ENCODE measurements at places on chromosomes 13 and 19. TPM values are rescaled to one million over a fixed set of nuclear protein-coding genes. Genes with fewer than 3 reads are reported as not detected.

GRCh38 chr13:28463481-28463880, 31.4 kb downstream of the FLT1 start:
- no peaks in the 10 kb centered on the region for H3K4me1 ChIP-seq
- DNase-seq, result no peak

DNA sequence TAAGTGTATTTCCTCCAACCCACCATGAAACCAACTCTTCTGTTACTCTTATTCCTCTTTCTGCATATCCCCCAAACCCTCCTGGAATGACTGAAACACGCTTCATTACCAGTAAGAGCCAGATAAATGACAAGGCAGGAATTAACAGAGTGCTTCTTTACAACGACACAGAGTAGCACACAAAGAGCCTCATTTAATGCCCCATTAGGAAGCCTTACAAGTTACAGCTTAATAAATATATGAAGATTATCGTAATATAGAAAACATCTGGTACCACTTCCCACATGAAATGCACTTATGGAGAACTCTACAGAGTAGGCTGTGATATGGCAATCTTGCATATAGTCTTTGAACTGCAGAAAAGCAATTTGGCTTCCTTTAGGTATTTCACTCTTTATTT, 116.8 kb downstream of the ENOX1 start:
- peaks cover 4% of the 10 kb centered on the region for H3K27me3 ChIP-seq
- no peak overlapping the region for H3K4me3 ChIP-seq
- H3K27ac ChIP-seq, result no peak overlapping the region
- H3K36me3 ChIP-seq, result no peaks in the 10 kb centered on the region

- no peaks in the 10 kb centered on the region for H3K4me1 ChIP-seq
- H3K4me3 ChIP-seq, result no peak overlapping the region
Observed at GRCh38 chr13:66634384-66634783, 595.8 kb downstream of the PCDH9 start.

KIR3DL1 gene
- 0.11 TPM for total RNA-seq

- peaks cover 64% of the 10 kb centered on the region for H3K4me1 ChIP-seq
- peak overlapping the region; percentile 62 for H3K4me3 ChIP-seq
- peaks cover 6% of the 10 kb centered on the region for H3K36me3 ChIP-seq
- H3K27ac ChIP-seq, result peak overlapping the region; percentile 73
- DNase-seq, result peak; percentile 92
Observed at GRCh38 chr19:1266129-1266915, 2.8 kb upstream of the CIRBP start.

DNA sequence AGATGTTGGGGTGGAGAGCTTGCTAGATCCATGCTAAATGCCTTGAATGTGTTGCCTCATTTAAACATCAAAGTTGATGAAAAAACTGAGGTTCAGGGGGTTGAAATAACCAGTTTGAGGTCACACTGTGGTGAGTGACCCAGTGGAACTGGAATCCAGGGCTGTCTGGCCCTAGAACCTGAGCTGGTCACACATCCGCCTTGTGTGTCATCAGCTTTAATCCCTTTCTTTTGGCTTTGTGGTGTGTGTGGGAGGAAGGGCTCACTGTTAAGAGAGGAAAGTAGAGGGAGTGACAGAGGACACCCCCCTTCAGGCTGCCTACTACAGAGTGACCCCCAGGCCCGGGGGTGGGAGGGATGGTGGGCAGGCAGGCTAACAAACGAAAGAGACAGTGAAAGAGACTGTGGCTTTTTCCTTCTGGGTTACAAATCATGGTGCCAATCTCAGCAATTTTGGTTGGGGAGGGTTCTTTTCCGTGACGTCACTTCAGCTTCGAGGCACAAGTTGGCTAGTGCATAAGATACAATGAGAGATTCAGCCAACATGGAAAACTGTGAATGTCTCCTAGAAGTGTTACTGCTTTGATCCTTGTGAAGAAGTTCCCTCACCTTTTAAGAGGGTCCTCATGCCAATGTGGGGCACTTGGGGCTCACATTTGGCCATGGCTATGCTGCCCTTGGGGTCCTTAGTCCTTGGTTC, 164.9 kb downstream of the DLEU7 start:
- DNase-seq, result no peak
- H3K27me3 ChIP-seq, result no peaks in the 10 kb centered on the region
- H3K4me3 ChIP-seq, result no peak overlapping the region

PRR19 gene
- total RNA-seq, result 0.73 TPM

CASP14 gene
- total RNA-seq, result not detected

DNA sequence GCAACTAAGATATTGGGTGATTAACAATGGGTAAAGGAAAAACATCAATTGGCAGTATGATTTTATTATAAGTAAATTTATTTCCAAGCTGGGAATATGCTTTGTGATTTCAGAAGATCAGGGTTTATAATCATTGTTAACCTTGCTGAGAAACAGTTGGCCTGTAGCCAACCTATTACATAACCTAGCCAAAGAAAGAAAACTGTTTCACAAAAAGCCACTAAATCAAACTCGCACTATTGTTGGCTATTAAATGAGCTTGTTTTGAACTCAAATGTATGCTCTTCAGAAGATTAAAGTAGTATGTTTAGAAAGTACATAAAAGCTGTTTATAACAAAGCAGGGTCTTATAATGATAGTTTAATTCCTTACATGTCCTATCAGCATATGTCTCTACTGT, 151.7 kb downstream of the LHFPL6 start:
- H3K27ac ChIP-seq, result no peak overlapping the region
- H3K27me3 ChIP-seq, result no peaks in the 10 kb centered on the region
- no peak overlapping the region for H3K4me3 ChIP-seq
- no peaks in the 10 kb centered on the region for H3K4me1 ChIP-seq
- DNase-seq, result no peak

SULT2B1 gene
- not detected for total RNA-seq

NLRP4 gene
- total RNA-seq, result not detected

- no peaks in the 10 kb centered on the region for H3K36me3 ChIP-seq
- DNase-seq, result no peak
- no peak overlapping the region for H3K27ac ChIP-seq
- H3K4me1 ChIP-seq, result no peaks in the 10 kb centered on the region
Observed at GRCh38 chr13:111480976-111481375, 160.5 kb downstream of the TEX29 start.

LRRC63 gene
- total RNA-seq, result 0.55 TPM

GRCh38 chr13:95564091-95564490, 11.6 kb downstream of the CLDN10 start:
- no peaks in the 10 kb centered on the region for H3K36me3 ChIP-seq
- no peaks in the 10 kb centered on the region for H3K4me1 ChIP-seq
- H3K27me3 ChIP-seq, result no peaks in the 10 kb centered on the region
- H3K4me3 ChIP-seq, result no peak overlapping the region
- no peak for DNase-seq
- no peak overlapping the region for H3K27ac ChIP-seq

ACTMAP gene
- 10.3 TPM for total RNA-seq

TICAM1 gene
- 26.5 TPM for total RNA-seq

KLF5 gene
- 1.8 TPM for total RNA-seq

GRCh38 chr13:46543287-46543686, 9.7 kb upstream of the LRCH1 start:
- H3K27me3 ChIP-seq, result no peaks in the 10 kb centered on the region
- H3K27ac ChIP-seq, result no peak overlapping the region
- no peak overlapping the region for H3K4me3 ChIP-seq
- H3K36me3 ChIP-seq, result no peaks in the 10 kb centered on the region
- no peaks in the 10 kb centered on the region for H3K4me1 ChIP-seq

LILRB1 gene
- 1.0 TPM for total RNA-seq

DNA sequence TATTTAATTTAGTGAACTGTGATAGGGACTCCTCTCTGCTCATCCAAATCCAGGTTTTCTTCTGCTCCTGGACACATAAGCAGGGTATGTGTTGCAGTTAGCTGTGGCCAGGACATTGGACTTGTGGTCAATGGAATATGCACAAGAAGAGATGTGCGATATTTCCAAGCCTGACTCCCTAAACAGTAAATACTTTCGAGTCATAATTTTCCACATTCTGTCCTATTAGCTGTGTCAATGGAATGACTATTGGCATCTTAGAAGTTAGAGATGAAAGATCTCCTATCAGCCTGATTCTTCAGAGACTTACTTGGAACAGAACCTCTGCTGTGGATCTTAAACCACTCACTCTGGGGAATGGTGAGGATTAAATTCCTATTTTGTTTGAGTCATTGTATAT, 771.0 kb downstream of the EFNB2 start:
- no peaks in the 10 kb centered on the region for H3K36me3 ChIP-seq
- no peak overlapping the region for H3K4me3 ChIP-seq
- no peaks in the 10 kb centered on the region for H3K4me1 ChIP-seq
- no peak overlapping the region for H3K27ac ChIP-seq
- DNase-seq, result no peak

DNA sequence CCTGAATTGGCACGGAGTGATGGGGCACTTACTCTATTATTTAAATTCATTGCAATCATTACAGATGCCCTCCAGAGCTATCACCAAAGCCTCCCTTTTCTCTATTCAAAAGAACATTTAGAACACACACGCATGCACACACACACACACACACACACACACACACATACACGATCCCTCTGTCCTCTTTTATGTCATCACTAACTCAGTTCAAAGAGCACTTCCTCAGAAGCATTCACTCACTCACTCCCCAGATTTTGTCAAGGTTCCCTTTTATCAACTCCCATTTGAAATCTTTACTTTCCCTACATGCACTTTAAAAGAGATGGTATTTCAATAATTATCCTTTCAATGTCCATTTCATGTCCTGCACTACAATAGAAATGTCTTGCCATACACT, 22.4 kb upstream of the IGFL4 start:
- no peaks in the 10 kb centered on the region for H3K36me3 ChIP-seq
- H3K27me3 ChIP-seq, result peaks cover 4% of the 10 kb centered on the region
- no peak for DNase-seq
- no peak overlapping the region for H3K27ac ChIP-seq
- no peaks in the 10 kb centered on the region for H3K4me1 ChIP-seq
- no peak overlapping the region for H3K4me3 ChIP-seq

DNA sequence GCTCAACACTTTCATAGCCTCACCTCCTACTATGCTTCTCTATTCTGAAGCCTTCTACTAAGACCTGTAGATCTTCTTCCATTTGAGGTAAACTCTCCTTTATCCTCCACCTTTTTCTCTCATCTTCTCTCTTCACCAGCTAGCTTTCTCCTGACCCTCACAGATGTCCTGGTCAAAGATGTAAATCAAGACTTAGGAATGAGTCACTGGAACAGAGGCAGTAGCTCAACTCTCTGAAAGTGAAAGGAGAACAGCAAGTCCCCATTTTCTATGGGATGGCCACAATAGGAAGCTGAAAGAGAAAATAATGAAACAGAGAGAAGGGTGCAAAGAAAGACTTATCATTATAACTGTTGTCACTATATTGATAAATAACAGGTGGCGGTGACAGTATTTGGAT, 86.1 kb upstream of the DOCK9 start:
- DNase-seq, result no peak
- H3K27ac ChIP-seq, result no peak overlapping the region
- no peaks in the 10 kb centered on the region for H3K27me3 ChIP-seq
- H3K4me3 ChIP-seq, result no peak overlapping the region

EBI3 gene
- total RNA-seq, result 14.8 TPM

DNA sequence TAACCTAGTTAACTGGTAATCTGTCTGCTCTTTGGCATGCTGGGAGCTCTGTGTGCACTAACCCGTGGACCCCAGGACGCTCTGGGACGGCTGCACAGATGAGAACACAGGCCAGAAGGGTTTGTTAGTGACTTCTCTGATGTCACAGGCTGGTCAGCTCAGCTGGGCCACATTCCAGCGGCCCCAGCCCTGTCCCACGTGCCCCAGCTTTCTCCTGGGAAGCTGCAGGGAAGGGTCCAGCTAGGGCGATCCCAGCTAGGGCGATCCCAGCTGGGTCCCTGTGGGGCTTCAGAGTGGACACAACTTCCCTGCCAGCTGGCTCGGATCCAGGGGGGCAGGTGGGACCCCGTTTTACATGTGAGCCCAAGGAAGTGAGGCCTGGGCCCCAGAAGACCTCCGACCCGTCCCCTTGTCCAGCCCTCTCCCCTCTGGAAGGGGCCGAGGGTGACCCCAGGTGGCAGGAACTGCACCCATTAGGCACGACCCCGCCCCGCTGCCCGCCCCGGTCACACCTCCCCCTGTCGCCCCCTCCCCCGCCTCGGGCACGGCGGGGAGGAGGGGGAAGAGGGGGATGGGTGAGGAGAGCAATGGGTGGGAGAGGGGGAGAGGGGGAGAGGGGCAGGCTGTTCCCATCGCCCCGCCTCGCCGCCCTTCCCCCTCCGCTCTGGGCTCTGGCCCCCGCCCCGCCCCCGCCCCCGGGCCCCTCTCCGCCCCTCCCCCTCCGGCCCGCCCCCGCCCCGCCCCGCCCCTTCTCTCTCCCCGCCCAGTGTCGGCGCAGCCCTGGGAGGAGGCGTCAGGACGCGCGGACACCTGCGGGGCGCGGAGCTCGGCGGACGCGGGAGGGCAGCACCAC, 75.2 kb upstream of the MCF2L start:
- H3K4me3 ChIP-seq, result no peak overlapping the region
- H3K4me1 ChIP-seq, result peaks cover 8% of the 10 kb centered on the region

- no peak overlapping the region for H3K27ac ChIP-seq
- H3K4me3 ChIP-seq, result no peak overlapping the region
- DNase-seq, result no peak
- H3K4me1 ChIP-seq, result peaks cover 18% of the 10 kb centered on the region
Observed at GRCh38 chr13:21576426-21576825, 27.5 kb downstream of the MICU2 start.

NHLRC3 gene
- 15.9 TPM for total RNA-seq

SEMA6B gene
- total RNA-seq, result 0.91 TPM

DNA sequence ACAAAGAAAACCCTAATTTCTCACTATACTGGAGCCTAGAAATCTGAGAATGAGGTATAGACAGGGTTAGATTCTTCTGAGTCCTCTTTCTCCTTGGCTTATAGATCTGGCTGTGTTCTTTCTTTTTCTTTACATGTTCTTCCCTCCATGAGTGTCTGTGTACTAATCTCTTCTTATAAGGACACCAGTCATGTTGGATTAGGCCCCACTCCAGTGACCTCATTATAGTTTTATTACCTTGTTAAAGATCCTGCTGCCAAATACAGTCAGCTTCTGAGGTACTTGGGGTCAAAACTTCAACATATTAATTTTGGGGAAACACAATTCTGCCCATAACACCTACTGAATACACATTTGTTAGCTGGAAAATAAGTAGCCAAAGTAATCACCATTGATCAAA, 302.6 kb downstream of the PCDH9 start:
- H3K27ac ChIP-seq, result no peak overlapping the region
- no peak overlapping the region for H3K4me3 ChIP-seq
- no peak for DNase-seq

VSIG10L gene
- 3.6 TPM for total RNA-seq

TPRX1 gene
- total RNA-seq, result not detected
